Skin of body (tissue), 3 donors: ENCODE measurements at places on chromosomes 11 and 22. TPM values are rescaled to one million over a fixed set of nuclear protein-coding genes. Genes with fewer than 3 reads are reported as not detected.

The PHETA2 gene
- 14.8 TPM for total RNA-seq

The OR52E8 gene
- total RNA-seq: not detected

The LUZP2 gene
- total RNA-seq: 4.6 TPM

The EXPH5 gene
- 17.6 TPM for total RNA-seq

The KCTD14 gene
- total RNA-seq: 1.6 TPM
